NCI-H2171 treated with DMSO at 0.1 percent for 48 hours (cell line): ENCODE measurements at places on chromosomes 1 and 21.

GRCh38 chr1:86527306-86527705, 19.6 kb upstream of the CLCA4 start:
- no peak for DNase-seq

GRCh38 chr1:15098176-15099125, 55.1 kb upstream of the TMEM51 start:
- no peak for DNase-seq

DNA sequence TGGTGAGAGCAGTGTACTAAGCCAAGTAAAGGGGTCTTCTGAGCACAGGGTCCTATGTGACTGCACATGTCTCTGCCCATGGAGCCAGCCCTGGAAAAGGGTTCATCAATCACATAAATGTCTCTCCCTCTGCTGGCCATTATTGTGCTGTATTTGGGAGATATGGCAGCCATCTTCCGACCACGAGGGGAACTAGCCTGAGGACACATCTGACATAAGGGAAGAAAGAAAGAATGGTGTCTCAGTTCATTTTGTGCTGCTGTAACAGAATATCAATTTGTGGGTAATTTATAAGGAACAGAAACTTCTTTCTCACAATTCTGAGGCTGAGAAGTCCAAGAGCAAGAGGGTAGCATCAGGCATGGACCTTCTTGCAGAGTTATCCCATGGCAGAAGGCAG, 55.1 kb upstream of the GJA5 start:
- DNase-seq, result peak; percentile 1

DNA sequence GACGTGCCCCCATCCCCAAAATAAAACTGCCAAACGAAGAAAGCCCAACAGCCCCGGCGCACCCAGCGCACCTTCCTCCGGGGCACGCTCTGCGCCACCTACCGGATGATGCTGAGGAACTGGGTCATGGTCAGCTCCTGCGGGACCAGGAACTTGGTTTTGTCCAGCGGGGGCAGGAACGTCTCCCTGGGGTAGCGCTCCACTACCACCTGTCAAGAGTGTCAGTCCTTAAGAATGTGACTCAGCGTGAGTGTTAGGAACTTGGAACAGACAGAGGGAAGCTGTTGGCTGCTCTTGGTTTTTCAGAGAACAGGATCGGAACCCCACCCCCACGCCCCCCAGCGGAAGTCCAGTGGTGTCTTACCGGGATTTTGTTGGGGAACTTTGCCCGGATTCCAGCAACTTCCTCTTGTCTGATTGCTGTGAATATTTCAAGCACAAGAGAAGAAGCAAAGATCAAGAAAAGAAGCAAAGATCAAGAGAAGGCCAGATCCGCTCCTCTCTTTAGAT, 431 bp downstream of the MAP1LC3C start:
- peak; percentile 12 for DNase-seq

DNA sequence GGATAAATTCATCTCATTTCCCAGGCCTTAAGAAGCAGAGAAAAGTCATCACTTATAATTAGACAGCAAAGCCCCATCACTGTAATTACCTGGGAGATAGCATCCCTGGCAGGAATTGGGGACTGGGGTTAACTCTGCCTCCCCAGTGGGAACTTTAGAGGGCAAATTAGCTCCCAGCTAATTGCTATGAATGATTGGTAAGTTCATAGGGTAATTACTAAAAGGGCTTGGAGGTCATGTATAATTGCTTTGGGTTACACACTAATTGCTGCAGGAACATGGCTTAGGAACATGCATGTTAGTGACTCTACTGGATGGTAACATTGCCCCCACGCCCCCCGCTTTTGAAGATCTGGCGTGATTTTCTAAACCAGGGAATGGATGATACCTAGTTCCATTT, 64.8 kb downstream of the UBE2T start:
- DNase-seq, result no peak

- peak; percentile 54 for DNase-seq
Observed at GRCh38 chr1:234886081-234886984, 242.3 kb downstream of the TOMM20 start.

DNA sequence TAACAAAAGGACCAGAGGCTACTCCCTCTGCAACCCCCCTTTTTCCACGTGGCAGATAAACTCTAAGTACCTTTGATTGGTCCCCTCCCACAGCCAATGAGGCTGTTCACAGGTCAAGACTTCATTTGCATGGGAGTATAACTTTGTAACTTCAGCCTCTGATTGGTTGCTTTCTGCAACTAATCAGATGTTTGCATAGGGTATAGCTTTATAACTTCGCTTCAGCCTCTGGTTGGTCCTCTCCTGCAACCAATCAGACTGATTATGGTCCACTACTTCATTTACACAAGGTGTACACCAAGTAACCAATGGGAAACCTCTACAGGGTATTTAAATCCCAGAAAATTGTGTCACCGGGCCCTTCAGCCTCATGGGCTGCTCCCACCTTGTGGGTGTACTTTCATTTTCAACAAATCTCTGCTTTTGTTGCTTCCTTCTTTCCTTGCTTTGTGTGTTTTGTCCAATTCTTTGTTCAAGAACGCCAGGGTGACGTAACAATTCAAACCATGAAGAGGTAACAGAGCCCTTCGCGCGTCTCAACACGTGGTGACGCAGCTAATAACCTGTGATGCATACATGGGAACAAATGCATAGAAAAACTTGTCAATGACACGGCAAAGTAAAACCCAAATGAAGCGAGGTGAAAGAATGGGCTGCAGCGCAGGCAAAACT, 47.2 kb downstream of the VPS26C start:
- no peak for DNase-seq

GRCh38 chr1:155706139-155706538, 17.2 kb downstream of the DAP3 start:
- no peak for DNase-seq

DNA sequence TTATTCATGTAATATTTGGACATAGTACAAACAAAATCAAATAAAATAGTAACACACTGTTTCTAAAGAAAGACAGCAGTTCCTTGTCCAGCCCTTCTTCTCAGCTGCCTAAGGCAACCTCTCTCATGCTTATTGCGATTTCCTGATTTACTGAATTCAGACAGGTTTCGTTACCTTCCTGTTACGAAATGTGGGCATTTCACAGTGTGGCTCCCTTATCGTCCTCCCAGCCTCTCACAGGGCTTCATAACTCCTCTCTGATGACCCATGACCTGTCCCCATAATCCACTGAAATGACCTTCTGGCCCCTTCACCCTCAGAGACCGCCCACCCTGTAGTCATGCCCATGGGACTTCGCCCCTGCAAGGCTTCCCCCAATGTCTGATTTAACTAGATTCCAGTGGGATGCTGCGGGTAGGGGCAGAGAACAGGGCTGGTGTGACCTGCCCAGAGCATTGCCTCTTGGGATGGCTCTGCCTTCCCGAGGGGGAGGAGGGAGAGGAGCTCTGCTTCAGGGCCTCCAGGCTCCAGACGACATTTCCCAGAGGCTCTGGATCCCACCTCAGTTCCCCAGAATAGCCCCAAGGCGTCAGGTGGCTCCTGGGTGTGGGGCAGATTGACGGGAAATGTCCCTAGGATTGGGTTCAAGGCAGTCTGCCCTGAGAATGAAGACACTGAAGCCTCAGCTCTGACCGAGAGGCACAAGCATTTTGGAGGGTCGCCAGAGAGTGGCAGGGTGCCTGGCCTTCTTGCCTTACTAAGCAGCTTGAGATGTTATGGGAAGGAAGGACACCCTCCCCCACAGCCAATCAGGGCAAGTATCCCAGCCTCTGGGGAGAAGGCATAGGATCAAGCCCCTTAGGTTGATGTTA, 20.6 kb downstream of the PADI2 start:
- DNase-seq, result no peak

- DNase-seq, result no peak
Observed at GRCh38 chr1:220153147-220153546, 59.2 kb downstream of the IARS2 start.

- no peak for DNase-seq
Observed at GRCh38 chr1:108639899-108640560, 20.9 kb downstream of the HENMT1 start.

DNA sequence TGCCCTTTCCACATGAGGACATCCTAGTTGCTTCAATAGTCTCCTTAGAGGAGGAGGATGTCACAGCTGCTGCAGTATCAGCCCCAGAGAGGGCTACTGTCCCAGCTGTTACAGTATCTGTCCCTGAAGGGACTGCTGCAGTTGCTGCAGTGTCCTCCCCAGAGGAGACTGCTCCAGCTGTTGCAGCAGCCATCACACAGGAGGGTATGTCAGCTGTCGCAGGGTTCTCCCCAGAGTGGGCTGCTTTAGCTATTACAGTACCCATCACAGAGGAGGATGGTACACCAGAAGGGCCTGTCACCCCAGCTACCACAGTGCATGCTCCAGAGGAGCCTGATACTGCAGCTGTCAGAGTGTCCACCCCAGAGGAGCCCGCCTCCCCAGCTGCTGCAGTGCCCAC, 78.5 kb upstream of the BMP8A start:
- no peak for DNase-seq

- DNase-seq, result no peak
Observed at GRCh38 chr1:193437785-193438184, 251.4 kb upstream of the B3GALT2 start.

DNA sequence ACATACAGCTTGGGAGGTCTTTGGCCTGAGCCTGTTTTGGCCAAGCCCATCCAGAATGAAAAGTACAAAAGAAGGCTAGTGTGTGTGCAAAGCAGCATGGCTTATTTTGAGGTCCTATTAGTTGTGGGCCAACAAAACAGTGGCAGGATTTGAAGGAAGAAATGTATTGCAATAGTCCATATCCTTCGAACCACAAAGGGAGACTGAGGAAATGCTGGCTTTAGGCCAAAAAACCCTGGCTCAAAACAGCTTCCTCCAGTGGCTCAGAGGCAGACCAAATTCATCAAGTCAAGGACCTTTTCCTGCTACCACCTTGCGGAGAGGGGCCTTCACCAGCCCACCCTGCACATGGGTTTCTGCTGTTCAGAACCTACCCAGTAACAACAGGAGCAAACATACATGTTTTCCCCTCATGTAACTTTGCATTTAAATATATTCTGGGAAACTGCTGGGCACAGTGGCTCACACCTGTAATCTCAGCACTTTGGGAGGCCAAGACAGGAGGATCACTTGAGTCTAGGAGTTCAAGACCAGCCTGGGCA, 43.3 kb downstream of the VPS26C start:
- no peak for DNase-seq

- DNase-seq, result no peak
Observed at GRCh38 chr1:225866061-225866837, 15.9 kb downstream of the TMEM63A start.

GRCh38 chr1:246166841-246167240, 340.2 kb downstream of the SMYD3 start:
- DNase-seq, result peak; percentile 54

GRCh38 chr1:20187103-20187812, 940 bp upstream of the PLA2G2C start:
- DNase-seq, result peak; percentile 92

GRCh38 chr1:228311091-228311490, 95.5 kb downstream of the TRIM11 start:
- DNase-seq, result no peak
